ENCODE measurements at places on chromosomes 7 and 10. TPM values are rescaled to one million over a fixed set of nuclear protein-coding genes. Genes with fewer than 3 reads are reported as not detected.

DNA sequence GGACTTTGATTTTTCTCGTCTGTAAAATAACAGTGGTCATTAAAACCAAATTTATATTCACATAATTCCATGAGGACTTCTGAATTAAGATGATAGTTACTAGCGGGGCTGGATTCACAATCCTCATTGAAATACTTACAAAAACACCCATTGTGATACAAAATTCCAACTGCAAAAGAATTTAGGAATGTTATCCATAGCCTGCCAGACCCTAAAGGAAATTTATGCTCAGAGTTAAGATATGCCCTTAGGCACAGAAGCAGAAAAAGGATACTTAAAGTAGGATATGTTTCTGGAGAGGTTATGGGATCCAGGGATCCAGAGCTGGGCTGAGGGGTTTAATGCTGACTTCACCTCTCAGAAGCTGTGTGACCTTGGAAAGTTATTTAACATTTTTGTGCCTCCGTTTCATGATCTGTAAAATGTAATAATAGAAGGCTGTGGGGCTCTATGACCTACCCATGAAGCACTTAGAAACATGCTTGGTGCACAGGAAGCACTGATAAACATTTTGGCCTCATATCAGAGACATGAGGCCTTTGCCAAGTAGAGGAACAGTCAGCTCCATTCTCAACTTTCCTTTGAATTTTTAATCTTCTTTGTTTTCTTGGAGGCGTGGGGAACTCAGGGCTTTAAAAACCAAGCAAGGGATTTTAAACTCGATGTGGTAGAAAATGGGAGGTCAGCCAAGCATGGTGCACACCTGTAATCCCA, 744.7 kb downstream of the KCNMA1 start:
- DNase-seq, result no peak

DNA sequence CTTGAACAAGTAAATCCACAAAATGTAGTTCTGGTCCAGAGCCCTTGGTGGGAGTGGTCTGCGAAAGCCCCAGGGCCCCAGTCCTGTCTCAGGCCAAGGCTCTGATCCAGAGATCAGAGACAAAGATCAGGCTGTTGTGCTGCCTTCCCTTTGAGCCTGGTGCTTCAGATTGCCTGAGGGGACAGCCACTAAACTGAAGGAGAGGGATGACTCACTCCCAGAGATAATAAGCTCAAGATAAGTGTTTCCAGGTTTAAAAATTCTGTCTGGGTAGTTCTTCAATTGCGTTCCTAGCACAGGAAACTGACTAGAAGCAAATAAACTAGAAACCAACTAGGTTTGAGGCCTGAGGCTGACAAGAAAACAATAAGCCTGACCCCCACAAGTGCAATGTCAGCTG, 190.2 kb downstream of the RAMP3 start:
- DNase-seq, result no peak

GRCh38 chr7:92246360-92247101, 757 bp downstream of the ANKIB1 start:
- no peak for DNase-seq

DNA sequence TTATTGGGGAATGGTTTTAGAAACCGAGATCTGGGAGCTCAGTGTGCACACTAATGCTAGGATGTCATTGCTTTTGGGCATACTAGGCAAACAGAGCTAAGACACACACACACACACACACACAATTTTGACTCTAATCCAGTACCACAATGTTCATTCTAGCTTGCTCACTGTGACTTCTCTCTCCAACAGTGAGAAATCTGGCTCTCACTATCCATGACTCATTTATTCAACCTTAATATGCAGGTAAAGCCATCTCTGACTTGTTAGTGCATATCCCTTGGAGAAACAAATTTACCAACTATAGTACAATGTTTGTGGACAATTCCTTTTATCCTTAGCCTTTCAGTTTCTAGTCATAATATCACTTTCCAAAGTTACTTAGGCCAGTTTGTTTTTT, 5.9 kb upstream of the BMS1 start:
- no peak for DNase-seq

- DNase-seq, result peak; percentile 25
Observed at GRCh38 chr10:56881218-56881617, 520.2 kb upstream of the ZWINT start.

- DNase-seq, result peak; percentile 91
Observed at GRCh38 chr7:2399848-2400587, 3.4 kb upstream of the CHST12 start.

GRCh38 chr10:124625831-124626238, 118.3 kb downstream of the FAM53B start:
- DNase-seq, result no peak

DNA sequence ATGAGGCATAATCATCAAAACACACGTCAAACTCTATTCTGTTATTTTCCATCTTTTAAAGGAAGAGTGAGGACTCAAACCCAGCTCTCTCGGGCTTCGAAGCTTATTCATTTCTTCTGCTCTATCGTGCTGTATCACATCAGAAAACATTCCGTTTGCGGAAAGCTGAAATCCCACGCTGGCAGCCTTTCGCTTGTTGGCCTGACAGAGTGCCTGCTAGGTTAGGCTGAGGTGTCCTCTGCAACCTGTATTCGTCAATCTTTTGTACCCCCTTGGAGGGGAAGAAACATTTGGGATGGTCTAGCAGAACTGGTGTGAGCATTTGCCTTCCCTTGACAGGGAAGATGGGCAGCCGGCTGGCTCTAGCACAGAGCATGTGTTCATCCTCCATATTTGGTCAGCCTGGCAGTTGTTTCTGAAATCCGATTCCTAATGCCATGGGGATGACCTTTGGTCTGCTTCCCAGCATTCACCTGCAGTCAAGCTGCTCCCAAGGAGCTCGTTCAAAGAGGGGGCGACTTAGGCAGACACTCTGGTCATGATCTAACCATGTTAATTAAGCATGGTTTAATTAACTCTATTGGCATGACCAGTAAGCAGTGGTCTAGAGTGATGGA, 55.2 kb downstream of the TACC2 start:
- no peak for DNase-seq

- no peak for DNase-seq
Observed at GRCh38 chr10:28014651-28015050, 15.8 kb upstream of the ODAD2 start.

DNA sequence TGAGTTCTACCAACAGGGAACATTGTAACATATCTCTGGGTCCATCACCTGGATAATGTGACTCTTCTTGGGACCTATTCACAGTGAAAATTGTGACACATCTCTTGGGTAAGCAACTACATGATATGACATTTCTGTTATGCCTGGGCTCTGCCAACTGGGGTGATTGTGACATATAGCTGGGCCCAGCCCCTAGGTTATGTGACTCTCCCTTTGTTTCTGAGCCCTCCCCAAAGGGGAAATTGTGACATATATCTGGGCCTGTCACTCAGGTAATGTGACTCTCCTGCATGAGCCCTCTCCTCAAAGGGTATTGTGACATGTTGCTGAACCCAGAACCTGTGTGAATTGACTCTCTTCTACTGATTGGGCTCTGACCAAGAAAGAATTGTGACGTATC, 22.4 kb upstream of the ZNF107 start:
- no peak for DNase-seq

DNA sequence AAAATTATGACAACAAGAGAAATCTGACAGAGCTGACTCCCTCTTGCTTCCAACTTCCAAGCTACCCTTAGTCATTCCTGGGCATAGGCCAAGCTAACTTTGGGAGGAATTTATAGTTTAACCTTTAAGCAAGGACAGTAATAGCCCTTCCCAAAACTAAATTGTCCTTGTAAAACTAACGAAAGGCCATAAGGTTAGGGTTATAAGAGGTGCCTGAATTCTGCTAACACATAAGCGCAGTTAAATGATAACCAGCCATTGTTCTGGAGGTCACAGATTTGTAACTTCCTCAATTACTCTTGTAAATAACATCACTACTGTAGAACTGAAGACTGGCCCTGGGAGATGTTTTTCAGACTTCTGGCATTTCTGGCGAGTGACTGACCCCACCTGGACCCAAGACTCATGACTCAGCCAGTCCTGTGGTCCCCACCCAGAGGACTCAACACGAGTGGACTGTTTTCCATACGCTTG, 481.2 kb downstream of the KCNMA1 start:
- DNase-seq, result no peak

- DNase-seq, result no peak
Observed at GRCh38 chr10:73229567-73229966, 17.5 kb downstream of the DNAJC9 start.

- no peak for DNase-seq
Observed at GRCh38 chr7:126529833-126530232, 722.9 kb downstream of the GRM8 start.

- DNase-seq, result no peak
Observed at GRCh38 chr10:52965938-52966401, 193.4 kb upstream of the MBL2 start.

DNA sequence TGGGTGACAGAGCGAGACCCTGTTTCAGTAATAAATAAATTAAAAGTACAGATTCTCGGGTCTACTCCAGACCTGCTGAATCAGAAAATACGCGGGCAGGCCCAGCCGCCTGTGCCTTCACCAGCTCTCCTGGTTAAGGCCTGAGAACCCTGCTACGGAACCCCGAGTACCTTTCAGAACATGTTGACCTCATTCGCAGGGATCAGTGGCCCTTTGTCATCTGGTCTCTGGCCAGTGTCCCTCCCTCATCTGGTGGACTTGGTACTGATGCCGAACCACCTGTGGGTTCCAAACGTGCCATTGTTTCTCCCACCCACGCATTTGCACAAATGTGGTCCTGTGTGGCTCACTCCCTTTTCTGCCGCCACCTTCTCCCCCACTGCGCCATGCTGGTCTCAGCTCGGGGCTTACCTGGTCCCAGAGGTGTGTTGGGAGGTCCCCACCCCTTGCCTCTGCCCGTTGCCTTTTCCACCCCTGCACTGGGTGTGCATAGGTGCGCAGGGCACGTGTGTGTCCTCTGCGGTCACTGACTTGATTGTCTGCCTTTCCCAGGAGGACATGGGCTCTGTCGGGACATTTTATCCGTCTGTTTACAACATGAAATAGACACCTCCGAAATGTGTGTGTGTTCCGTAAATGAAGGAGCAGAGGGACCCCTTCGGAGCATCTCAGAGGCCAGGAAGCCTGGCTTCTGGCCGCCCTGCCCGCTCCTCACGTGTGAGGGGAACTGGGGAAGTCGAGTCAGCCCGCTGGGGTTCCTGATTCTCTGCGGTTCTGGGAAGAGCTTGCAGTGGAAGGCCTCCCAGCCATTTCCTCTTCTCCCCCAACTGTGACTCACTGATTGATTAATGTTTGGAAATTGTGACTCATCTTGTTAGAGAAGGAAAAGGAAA, 135.2 kb downstream of the CUX1 start:
- no peak for DNase-seq

DNA sequence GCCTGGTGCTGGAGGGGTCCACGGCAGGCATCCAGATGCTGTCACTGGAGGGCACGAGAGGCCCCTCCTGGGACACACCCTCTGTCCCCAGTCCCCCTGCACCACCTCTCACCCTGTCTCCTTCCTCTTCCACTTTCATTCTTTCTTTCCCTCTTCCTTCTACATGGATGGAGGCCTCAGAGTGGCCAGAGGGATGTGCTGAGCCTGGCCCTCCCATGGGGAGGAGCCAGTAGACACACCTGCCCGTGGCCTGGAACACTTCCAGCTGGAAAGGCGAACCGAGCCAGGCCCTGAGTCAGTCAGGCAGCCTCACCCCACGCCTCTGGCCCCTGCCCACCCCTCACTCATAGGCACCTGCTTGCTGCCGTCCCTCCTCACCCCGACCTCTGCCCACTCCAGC, 55.9 kb upstream of the MXI1 start:
- peak; percentile 75 for DNase-seq

DNA sequence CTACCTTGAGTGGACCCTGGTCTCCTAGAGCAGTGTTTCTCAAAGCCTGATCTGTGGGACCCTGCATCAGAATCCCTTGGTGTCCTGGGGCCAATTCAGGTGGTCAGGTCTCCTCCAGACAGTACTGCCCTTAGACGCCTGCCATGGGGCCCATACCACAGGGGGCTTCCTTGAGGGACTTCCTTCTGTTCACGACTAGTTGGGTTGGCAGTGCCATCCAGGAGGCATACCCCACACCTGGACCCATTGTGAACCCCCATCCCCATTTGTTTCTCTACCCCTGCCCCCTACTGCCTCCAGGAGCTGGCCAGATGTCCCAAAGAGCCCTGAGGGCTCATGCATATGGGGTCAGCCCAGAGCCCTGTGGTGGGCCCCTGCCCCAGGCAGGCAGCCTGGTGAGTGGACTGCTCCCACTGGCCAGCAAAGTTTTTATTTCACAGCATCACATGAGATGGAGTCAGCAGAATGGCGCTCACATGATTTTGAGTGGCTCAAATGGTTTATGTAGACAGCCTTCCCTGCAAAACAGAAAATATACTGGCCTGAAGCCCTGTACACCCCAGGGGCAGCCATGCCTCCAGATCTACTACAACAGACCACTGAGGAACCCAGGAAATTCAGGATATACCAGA, 259.9 kb upstream of the ZMIZ1 start:
- DNase-seq, result no peak

GRCh38 chr7:153675131-153675530, 377.1 kb upstream of the DPP6 start:
- no peak for DNase-seq

- DNase-seq, result no peak
Observed at GRCh38 chr7:16554518-16555236, 28.1 kb downstream of the LRRC72 start.

GRCh38 chr10:112279433-112279832, 3.8 kb upstream of the TECTB start:
- no peak for DNase-seq

GRCh38 chr10:89677341-89677740, 24.0 kb upstream of the KIF20B start:
- no peak for DNase-seq

GRCh38 chr7:118057404-118057803, 126.6 kb upstream of the LSM8 start:
- no peak for DNase-seq

GRCh38 chr10:109374215-109374614, 549.1 kb downstream of the XPNPEP1 start:
- no peak for DNase-seq

DNA sequence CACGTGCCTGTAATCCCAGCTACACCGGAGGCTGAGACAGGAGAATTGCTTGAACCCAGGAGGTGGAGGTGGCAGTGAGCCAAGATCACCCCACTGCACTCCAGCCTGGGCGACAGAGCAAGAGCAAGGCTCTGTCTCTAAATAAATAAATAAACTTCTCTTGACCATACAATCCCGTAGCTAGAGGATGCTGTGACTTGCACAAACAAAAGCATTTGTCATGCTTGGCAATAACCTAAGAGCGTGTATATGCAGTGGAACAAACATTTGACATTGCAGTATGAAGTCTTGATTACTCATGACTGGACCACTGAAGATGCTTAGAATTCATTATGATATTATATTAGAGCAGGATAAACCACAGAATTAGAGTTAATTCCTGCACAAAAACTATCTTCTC, 1.4 kb upstream of the C7orf57 start:
- DNase-seq, result no peak

Gene MRLN
- 24.3 TPM for polyA plus RNA-seq

Gene ARHGEF5
- 15.2 TPM for polyA plus RNA-seq

Gene SLC26A3
- polyA plus RNA-seq, result 0.32 TPM

Gene DGKI
- polyA plus RNA-seq, result 2.5 TPM

Gene UTF1
- polyA plus RNA-seq, result not detected

All from kidney (tissue), 22 donors.